AG09319 (cell line): ENCODE measurements at places on chromosomes 4 and X.

- DNase-seq, result no peak
These were observed 955.5 kb upstream of the PRKX start for GRCh38 chrX:4668802-4669536.

GRCh38 chr4:6815029-6815836 lies 32.7 kb downstream of the KIAA0232 start:
- no peak for DNase-seq

DNA sequence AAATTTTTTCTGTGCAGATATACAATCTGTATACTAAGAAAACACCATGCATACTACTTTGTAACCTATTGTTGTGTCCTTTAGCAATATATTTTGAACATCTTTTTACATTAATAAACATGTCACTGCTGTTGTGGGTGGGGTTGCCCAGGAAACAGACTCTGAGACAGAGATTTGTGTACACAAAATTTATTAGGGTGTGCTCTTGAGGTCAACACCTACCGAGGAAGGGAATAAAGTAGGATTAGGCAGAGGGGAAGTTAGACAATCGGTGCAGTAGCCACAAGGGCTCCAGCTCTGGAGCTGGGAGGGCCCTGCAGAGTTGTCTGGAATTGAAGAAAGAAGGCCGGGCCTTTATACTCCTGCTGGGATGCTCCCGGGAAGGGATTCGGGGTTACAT lies 56.4 kb downstream of the CXorf58 start:
- no peak for DNase-seq

GRCh38 chrX:631802-632365 lies 1.3 kb downstream of the SHOX start:
- DNase-seq, result no peak

GRCh38 chrX:110384490-110384889 lies 25.8 kb downstream of the RTL9 start:
- DNase-seq, result no peak

GRCh38 chr4:178205826-178206225 lies 763.6 kb upstream of the AGA start:
- DNase-seq, result no peak

GRCh38 chr4:40143926-40144508 lies 52.8 kb upstream of the RHOH start:
- no peak for DNase-seq

DNA sequence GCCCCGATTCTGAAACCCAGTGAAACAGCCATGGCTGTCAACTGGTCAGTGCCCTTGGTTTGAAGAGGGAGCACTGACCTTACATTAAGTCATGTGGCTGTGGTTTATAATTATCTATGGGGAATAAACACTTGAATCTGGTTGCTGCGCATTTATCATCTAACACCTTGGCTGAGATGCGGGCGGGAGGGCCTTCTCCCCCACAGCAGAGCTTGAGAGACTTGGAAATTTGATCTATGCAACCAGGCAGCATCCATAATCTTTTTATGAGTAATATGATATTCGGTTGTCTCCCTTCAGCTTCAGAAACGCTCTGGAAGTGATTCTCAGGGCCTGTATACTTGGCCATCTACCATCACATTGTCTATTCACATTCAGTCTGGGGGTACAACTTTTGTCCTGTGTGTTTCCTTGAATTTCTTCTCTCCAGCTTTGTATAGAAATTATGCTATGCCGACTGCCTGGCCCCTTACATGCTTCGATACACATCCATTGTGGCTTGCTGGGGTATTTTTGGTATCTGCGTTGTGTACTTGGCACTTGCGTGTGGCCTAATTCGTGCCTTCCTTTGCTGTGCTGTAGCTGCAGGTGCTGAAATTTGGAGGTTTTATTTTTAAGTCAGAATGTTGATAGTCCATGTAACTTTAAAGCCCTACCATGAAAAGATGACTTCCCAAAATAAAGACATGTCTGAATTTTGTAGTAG lies 321.6 kb downstream of the ARHGAP10 start:
- DNase-seq, result no peak

DNA sequence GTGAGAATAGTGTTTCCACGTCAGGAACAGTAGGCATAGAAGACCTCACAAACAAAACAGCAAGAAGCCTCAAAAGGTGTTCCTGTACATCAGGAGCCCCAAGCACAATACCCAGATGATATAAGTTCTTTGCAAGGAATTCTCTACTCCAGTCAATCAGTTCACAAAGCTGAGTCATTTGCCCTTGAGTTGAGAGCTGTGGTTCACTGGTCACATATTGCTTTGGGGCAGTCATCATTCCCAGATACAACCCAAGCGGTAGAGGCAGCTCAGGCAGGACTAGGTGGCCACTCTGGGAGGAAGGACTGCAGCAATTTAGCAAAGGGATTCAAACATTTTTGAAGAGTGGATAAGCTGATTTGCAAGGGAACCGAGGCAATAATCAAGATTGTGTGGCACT lies 551.5 kb upstream of the ZFP42 start:
- DNase-seq, result no peak

DNA sequence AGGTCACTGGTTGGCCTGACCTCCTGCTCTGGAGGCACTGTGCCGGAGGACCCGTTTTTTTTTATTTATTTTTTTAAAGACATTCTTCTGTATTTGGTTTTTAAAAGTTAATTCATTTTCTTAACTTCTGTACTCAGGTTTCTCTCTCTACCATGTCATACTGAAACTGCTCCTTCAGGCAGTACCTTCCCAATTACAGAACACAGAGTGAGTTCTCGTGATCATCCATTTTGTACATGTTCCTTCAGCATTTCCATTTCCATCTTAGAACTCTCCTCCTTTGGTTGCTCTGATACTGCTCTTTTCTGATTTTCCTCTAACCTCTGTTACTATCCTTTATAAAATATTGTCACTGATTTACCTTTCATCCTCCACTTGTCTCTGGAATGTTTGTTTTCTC lies 17.9 kb downstream of the UBE2K start:
- no peak for DNase-seq

DNA sequence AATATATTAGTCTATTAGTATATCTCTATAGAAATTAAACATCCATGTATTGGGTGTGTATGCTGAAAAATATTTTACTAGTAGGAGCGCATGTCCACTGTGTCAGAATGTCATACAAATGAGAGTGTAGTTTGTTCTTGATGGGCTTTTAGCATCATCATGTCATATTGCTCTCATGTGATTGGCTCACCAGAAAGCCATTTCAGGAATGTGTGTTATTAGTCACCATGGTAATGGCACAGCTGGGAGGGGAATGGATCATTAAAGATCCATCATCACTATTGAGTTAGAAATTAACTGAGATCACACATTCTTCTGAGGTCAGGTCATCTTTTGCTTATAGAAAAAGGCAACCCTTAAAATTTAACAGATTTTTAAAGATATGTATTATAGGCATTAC lies 77.3 kb downstream of the PHEX start:
- no peak for DNase-seq

- DNase-seq, result peak; percentile 8
These were observed 175.6 kb downstream of the SNCA start for GRCh38 chr4:89661173-89661899.

GRCh38 chr4:141849778-141850177 lies 213.4 kb downstream of the IL15 start:
- no peak for DNase-seq
